ENCODE measurements at places on chromosomes 2 and 18. TPM values are rescaled to one million over a fixed set of nuclear protein-coding genes. Genes with fewer than 3 reads are reported as not detected.

DNA sequence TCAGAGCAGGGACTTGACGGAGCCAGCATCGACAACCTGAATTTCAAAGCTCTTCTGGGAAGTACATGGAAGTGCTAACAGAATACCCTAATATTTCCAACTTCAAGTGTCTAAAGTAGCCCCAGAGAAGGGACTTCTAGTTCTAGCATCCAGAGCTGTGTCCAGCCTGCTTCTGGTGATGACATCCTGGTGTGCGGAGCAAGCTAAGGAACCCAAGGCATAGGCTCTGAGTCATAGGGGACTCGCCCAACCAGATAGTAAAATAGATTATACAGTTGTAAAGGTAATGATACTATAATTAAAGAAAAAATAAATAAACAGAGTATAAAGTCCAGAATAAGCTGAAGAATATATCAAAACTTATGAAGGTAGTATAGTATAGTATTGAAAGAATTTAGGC lies 108.1 kb upstream of the SERPINE2 start:
- DNase-seq = no peak

GRCh38 chr18:32091325-32091723 lies 350 bp upstream of the RNF138 start:
- no peak for DNase-seq

- no peak for DNase-seq
Measured at GRCh38 chr2:172090044-172090961, 5.0 kb downstream of the DLX1 start.

- peak; percentile 20 for DNase-seq
Measured at GRCh38 chr2:222904557-222905258, 43.9 kb downstream of the ACSL3 start.

GRCh38 chr2:60498816-60499429 lies 54.5 kb downstream of the BCL11A start:
- DNase-seq = no peak

DNA sequence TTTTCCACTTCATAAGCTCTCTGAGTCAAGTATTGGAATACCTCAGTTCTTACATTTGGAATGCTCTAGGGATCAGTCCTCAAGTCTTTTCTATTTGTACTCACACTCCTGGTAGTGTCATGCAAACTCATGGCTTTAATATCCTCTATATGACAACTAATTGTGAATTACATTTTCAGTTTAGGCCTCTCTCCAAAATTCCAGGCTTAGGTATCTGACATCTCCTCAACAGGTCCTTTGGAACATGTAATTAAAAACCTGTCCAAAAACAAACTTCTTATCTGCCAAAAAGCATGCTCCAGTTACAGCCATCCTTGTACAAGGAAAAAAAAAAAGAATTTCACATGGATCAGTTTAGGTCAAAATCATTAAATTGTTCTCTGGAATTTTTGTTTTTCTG lies 1336.2 kb upstream of the NRXN1 start:
- no peak for DNase-seq

- DNase-seq = no peak
Measured at GRCh38 chr2:20766798-20767644, 55.9 kb downstream of the LDAH start.

GRCh38 chr2:45578056-45578843 lies 32.8 kb downstream of the SRBD1 start:
- DNase-seq = no peak

- DNase-seq = no peak
Measured at GRCh38 chr2:56337342-56337741, 153.6 kb downstream of the CCDC85A start.

GRCh38 chr18:49815927-49816326 lies 2.6 kb upstream of the ACAA2 start:
- DNase-seq = no peak

GRCh38 chr2:226130192-226130591 lies 669.4 kb downstream of the IRS1 start:
- DNase-seq = no peak

DNA sequence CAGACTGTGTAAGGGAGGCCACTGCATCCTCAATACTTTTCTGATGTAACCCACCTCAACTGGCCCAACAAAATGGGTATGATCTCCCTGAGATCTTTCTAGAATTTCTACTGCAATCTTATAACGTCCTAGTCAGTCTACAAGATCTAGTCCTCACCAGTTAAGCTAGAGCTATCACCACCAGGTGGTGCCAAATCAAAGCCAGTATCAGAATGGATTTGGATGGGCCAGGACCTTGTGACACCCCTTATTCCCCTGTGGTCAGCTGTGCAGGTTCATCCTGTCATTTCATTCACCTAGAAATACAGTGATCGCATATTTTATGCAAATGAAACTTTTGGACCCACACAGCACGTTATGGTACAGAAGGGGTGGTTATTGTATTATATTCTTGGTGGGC lies 90.3 kb downstream of the OLA1 start:
- DNase-seq = no peak

GRCh38 chr18:63225434-63225833 lies 94.1 kb downstream of the BCL2 start:
- DNase-seq = no peak

GRCh38 chr2:240783819-240784621 lies 36.0 kb downstream of the KIF1A start:
- DNase-seq = no peak

GRCh38 chr18:10793730-10794370 lies 268.0 kb downstream of the NAPG start:
- no peak for DNase-seq

DNA sequence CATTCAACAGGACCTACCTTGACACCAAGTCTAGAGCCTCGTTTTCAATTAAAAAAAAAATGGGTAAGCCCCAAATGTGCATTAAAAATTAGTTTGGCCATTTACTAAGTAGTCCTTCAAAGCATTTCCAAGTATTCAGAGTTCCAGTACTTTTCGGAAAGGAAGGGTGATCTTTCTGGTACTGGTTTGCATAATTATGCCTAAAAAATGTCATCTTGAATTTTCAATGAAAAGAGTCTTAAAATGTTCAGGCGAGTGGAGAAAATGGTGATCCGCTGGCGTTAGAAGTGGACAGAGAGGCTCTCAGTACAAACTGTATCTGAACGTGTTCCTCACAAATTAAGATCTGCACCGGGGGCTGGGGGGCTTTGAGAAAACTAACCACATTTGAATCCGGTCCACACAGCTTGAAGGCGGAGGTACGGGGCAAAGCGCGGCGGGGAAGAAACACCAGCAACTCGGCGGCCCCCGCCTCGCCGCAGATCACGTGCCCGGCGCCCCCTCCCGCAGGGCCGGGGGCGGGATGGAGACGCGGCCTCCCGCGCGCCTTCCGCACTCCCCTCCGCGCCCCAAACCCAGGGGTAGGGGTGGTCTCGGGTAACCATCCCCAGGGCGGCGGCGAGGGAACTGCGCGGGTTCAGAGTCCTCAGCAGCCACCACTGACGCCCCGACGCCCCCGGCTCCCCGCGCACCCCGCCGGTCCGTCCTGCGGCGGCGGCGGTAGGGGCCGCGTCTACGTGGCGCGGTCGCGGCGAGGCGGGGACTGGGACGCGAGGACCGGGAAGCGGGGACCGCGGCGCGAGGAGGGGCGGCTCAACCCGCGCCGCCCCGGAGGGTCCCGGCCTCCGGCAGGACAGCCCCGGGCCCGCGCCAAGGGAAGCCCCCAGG lies 564 bp downstream of the LPIN2 start:
- DNase-seq = no peak

GRCh38 chr2:241636182-241637017 lies 558 bp downstream of the THAP4 start:
- DNase-seq = peak; percentile 41

DNA sequence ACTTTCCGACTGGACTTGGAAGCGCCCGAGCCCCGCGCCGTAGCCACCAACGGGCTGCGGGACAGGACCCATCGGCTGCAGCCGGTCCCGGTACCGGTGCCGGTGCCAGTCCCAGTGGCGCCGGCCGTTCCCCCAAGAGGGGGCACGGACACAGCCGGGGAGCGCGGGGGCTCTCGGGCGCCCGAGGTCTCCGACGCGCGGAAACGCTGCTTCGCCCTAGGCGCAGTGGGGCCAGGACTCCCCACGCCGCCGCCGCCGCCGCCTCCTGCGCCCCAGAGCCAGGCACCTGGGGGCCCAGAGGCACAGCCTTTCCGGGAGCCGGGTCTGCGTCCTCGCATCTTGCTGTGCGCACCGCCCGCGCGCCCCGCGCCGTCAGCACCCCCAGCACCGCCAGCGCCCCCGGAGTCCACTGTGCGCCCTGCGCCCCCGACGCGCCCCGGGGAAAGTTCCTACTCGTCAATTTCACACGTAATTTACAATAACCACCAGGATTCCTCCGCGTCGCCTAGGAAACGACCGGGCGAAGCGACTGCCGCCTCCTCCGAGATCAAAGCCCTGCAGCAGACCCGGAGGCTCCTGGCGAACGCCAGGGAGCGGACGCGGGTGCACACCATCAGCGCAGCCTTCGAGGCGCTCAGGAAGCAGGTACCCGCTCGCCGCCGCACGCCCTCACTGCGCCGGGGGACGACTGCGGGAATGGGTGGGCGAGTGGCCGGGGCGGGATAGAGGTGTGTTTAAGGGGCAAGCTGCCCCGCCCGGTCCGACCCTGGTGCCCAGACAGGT lies 713 bp downstream of the ATOH8 start:
- DNase-seq = no peak

- DNase-seq = no peak
Measured at GRCh38 chr2:52391621-52392020, 1359.7 kb upstream of the NRXN1 start.

DNA sequence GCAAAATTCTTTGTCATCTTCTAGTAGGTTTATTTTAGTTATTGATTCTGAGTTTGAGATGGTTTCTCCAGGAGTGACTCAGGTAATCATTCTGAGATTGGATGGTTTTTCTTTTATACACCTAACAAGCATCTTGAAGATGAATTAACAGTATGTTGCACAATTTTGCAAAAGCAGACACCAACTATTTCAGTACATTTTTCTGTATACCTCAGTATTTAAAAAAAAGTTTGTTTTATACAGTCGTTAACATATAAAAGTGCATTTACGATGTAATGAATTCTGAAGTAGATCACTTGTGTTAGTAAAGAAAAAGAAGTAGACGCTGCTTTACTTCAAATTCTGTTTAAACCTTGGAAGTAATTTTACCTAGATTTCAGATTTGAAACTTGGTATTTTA lies 3.0 kb downstream of the VAPA start:
- no peak for DNase-seq

- DNase-seq = no peak
Measured at GRCh38 chr2:165011199-165011598, 55.9 kb upstream of the SLC38A11 start.

GRCh38 chr2:100248044-100248330 lies 74.3 kb downstream of the LONRF2 start:
- DNase-seq = no peak

DNA sequence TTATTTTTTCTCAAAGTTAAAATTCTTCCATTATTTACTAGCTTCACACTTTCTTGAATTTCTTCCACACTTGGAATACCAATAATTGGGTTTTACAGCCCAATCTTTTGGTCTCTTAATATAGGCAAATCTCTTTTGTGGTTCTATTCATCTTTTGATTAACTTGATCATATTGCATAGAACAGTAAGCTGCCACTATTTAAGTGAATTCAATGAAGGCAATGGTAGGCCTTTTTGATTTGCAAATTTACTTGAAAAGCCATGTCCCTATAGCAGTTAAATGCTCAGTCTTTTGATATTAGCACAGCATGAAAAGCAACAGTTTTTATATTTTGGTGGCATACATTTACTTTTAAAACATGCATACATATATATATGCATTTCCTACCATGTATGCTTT lies 20.2 kb upstream of the DYNC1I2 start:
- no peak for DNase-seq

DNA sequence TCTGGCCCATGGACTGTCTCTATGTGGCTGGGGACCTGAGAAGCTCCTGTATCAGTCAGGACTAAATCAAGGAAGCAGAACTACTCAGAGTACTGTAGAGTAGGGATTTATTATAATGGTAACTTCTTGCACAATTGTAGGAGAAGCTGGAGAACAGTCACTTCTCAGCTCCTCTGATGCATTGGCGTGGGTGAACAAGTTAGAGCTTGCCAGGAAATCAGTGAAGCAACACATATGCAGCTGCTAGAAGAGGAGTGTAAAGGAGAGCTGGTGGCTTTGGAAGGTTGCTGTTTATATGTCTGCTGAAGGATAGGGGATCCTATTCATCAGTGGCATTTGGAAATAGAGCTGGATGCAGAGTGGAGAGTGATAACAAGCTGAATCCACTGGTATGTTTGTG lies 215.5 kb upstream of the CWC22 start:
- DNase-seq = peak; percentile 53

GRCh38 chr18:63155910-63156773 lies 163.4 kb downstream of the BCL2 start:
- no peak for DNase-seq

DNA sequence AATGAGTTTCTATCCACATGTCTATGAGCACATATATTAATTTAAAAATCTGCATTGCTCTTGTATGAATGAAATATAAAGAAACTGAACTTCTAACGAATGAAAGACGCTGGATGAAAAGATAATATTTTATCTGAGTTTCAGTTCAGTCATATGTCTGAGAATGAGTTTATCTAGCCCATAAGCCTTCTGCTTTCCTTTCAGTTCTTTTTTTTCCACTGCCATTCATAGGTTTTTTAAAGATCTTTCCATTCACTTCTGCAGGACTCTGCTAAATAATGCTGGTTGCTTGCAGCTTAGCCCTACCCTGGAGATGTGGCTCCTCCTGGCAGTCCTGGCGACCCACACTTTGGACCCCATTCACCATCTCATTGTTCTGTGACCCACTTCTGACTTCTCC lies 109.0 kb downstream of the BCL2 start:
- DNase-seq = no peak

GRCh38 chr2:241867776-241868420 lies 1.6 kb upstream of the RTP5 start:
- no peak for DNase-seq

GRCh38 chr2:149781263-149781808 lies 193.8 kb upstream of the MMADHC start:
- no peak for DNase-seq

GRCh38 chr2:3125001-3125760 lies 252.4 kb downstream of the EIPR1 start:
- DNase-seq = no peak

PXDN gene
- 131 TPM for total RNA-seq

PLB1 gene
- total RNA-seq = not detected

KIAA2012 gene
- not detected for total RNA-seq

EN1 gene
- not detected for total RNA-seq

TRAK2 gene
- total RNA-seq = 5.9 TPM

PRADC1 gene
- 8.3 TPM for total RNA-seq

TGIF1 gene
- 500 TPM for total RNA-seq

ONECUT2 gene
- 0.44 TPM for total RNA-seq

C2orf78 gene
- total RNA-seq = not detected

OSBPL1A gene
- total RNA-seq = 52.2 TPM

Data from Caki2 (cell line).